Transverse colon (tissue), 4 donors: ENCODE measurements at places on chromosomes 5 and 9. TPM values are rescaled to one million over a fixed set of nuclear protein-coding genes. Genes with fewer than 3 reads are reported as not detected.

DNA sequence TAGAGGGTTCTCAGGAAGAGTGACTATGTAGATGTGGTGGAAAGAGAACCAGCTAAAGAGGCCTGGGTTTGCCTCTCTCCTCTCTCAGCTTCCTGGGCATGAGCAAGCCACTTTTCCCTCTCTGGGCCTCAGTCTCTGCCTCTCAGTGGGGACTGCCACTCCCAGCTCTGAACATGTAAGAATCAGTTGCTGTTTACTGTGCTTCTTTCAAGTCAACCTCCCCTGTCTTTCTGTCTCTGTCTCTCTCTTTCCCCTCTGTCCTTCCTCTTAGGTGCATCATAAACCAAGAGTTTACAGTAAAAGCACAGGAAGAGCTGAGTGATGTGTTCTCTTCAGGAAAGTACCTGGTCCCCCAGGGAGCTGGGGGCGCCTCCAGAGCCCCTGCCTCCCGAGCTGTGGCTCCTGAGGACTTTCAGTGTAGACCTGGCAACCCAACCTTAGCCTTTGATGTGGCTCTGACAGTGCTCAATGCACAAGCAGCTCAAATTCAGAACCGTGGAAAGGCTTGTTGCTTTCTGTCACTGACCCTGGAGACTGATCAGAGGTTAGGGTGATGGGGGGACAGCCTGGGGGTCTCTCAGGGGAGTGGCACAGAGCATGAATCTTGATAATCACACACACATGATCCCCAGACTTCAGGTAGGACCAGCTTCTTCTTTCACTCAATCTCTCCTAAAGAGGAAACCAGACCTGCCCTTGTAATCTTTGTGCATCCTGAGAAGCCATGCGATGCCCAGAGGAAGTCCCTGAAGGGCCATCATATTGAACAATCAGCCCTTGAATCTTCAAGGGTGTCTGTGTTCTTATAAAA, 59.4 kb upstream of the TNFSF8 start:
- no peak for DNase-seq

Gene ZNG1F
- total RNA-seq = 15.2 TPM

DNA sequence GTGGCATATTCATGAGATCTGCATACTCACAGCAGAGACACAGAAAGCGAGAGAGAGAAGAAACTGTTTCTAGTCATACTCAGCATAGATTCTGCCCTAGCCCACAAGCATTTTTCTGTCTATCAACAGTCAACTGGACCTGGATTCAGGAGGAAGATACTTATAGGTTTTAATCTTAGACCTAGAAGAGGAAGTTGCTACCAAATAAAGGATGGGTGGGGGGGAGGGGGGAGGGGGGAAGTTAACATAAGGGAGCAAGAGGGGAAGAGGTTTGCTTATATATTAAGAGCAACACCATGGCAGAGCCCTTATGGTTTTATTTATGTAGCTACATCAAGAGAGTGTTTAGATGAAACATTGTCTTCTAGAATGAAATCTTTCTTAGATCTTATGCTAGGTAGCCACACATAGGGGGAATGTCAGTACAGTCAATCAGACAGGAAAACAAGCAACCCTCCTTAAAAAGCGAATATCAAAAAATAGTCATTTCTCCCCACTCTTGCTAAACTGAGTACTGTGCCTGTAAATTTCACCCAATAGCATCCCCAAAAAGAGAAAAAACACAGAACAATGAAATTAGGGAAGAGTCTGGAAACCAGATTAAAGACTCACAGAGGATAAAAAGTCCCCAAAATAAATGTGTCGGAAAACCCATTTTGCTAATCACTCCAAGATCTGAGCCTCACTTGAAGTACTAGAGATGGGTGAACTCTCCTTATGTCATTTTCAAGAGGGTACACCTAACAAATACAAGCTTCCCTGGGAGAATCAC, 192.7 kb upstream of the NR4A3 start:
- no peak for DNase-seq

Gene PCDHGA9
- total RNA-seq = 2.2 TPM

- no peak for DNase-seq
These were observed 521.9 kb downstream of the BNC2 start for GRCh38 chr9:16348531-16348930.

- no peak for DNase-seq
These were observed 41.7 kb downstream of the PIK3R1 start for GRCh38 chr5:68257210-68257609.

DNA sequence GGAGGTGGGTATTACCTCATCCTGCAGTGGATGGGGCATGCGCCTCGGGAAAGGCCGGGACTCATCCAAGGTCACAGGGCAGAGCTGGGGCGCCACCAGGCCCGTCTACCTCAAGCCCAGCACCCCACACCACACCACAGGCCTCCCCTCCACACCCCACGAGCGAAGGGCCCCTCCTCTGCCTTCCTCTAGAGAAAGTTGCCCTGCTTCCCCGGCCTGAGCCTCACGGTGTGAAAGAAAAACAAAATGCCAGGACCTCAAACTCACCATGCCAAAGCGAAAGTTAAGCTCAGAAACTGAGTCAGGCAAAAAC, 161.1 kb downstream of the COL23A1 start:
- no peak for DNase-seq

DNA sequence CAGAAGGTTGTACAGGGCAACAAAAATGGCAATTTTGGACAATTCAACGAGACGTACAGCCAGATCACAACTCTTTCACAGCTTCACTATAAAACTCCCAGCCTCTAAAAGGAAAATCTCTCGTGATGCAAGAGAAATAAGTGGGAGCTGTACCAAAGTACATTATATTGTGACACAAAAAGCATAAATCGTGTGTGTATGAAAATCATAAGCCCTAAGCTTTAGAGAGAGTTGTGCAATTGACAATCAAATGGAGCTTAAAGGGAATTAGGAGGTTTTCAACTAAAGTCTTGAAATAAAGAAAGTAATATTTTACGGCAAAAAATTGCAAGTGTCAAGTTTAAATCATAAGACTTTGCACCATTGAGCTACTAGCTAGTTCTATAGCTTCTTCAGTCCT, 194.8 kb upstream of the TBCA start:
- DNase-seq = no peak

- no peak for DNase-seq
These were observed 28.7 kb downstream of the MCCC2 start for GRCh38 chr5:71615809-71616208.

GRCh38 chr5:132209131-132209530, 18.5 kb downstream of the P4HA2 start:
- no peak for DNase-seq

DNA sequence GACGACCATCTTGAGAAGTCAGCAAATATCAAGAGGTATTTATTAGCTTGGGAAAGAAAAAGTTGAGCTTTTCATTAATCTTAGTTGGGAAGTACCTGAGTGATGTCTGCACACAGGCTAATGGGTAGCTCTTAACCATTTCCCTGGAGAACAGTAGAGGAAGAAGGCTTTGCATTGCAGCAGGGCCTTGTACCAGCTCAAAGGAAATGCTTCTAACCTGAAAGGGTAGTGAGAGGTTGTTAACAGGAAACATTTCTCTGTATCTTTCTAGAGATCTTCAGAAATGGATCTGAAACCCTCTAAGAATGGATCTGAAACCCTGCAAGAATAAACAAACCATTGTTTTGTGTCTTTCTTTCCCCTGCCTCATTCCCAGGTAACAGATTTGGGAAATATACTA, 393.3 kb downstream of the PLK2 start:
- no peak for DNase-seq

DNA sequence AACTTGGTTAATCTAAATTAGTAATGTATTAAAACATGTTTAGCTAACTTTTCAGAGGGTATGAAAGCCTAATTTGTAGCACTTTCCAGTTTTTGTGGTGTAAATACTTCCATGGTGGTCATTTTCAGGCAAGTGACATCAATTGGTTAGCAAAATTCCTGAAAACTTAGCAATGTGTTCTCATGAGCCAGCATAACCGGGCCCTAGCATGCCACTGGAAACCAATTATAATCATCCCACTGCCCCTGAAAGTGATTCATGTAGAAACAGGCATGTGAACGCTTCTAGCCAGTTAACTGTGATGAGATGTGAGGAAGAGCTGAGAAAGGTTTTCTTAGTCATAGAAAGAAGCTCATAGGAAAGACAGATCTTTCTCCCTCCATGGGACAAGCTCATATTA, 417.2 kb downstream of the TLR4 start:
- DNase-seq = no peak

DNA sequence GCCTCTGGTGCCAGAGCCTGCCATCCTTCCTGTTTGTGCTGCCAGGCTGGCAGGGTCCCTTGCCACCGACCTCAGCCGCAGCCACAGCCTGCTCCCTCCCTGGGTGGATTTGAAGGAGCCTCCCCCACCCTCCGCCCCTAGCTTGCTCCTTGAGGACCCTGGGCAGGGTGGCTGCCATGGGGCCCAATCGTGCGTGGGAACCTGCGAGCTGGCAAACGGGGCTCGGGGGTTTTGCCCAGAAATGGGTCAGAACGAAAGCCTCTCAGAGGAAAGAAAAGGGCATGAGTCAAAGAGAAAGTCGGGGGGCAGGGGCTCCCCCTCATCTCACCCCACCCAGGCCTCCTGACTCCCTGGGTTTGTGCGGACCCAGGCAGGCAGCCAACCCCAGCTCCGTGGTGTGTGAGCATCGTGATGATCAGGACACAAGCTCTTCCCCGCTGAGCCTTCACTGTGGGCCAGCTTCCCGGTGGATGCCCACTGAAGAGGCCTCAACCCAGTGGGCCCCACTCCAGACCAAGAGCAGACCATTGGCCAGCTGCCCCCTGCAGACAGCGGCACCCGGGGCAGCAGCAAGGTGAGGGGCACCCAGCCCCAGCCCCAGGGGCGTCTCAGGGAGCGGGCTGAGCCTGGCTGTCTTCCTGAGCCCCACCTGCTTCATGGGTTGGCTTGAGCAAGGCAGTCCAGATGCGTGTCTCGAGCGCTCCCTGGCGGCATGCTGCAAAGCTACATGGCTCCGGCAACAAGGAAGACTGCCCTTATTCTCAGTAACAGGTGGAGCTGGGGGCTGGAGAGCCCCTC, 3.0 kb upstream of the FUT7 start:
- peak; percentile 85 for DNase-seq

- DNase-seq = peak; percentile 74
These were observed 6.9 kb upstream of the NDUFB6 start for GRCh38 chr9:32579706-32580331.

DNA sequence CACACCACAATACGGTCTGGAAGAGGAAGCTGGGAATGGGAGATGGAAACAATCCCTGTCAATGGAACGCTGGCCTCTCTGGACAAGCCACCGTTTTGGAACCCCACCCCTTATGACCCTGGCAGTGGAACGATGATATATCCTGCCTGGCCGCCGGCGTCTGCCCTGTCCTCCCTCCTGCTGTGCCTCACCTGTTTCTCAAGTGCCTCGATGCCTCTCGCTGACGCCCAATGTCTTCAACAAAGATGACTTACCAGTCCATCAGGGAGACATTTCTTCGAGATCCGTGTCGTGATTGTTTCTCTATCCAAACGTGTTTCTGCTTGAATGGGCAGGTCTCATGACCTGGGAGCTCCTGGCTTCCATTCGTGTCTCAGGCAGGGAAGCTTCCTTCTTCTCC, 476.5 kb downstream of the SPATA31A7 start:
- peak; percentile 3 for DNase-seq

DNA sequence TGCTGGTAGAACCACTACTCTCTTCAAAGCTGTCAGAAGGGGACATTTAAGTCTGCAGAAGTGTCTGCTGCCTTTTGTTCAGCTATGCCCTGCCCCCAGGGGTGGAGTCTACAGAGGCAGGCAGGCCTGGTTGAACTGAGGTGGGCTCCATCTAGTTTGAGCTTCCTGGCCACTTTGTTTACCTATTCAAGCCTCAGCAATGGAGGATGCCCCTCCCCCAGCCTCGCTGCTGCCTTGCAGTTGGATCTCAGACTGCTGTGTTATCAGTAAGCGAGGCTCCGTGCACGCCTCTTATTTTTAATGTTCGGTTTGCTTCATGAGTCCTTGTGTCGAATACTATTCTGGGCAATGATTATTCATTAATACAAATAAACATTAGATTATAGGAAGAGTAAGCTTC, 3.1 kb upstream of the SLC27A6 start:
- DNase-seq = no peak

Gene CCDC171
- 1.1 TPM for total RNA-seq

Gene PCDHB11
- total RNA-seq = 0.95 TPM

Gene ASS1
- 207 TPM for total RNA-seq

DNA sequence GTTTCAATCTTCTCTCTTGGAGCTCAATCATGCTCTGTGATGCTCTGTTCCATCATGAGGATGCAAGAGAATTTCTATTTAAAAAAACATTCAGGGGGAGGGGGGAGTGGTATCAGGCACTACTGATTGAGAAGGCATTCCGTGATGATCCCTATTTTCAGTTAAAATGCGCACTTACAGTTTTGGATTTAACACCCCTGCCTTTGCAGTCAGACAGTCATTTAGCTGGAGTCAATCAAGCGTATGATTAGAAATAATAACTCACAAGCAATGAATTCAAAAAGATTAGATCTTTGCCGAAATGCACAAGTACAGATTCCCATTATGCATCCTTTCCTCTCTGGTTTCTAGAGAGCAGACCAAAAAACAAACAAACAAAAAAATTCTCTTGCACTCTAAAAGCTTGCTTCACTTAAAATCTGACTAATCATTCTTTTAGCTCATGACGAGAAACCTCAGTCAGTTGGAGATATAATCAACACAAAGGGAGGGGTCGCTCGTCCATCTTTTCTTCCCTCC, 55.4 kb downstream of the EFNA5 start:
- DNase-seq = no peak

Gene AJM1
- total RNA-seq = 9.8 TPM

DNA sequence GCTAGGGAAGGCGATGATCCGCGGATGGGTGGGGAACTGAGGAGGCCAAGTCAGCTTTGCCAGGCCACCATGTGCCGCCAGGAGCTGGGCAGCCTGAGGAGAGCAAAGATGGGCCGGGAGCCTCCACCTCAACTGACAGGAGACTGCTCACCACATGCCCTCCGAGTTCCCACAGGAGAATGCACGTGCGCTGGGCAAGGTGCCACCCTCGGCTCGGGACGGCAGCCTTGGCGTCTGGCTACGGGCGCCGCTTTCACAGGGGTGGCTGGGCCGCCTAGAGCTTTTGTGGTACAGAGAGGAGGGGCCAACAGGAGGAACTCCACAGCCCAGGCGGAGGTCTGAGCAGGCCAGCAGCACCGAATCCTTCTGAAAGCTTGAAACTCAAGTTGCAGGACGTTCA, 5.3 kb upstream of the TBC1D9B start:
- DNase-seq = no peak

DNA sequence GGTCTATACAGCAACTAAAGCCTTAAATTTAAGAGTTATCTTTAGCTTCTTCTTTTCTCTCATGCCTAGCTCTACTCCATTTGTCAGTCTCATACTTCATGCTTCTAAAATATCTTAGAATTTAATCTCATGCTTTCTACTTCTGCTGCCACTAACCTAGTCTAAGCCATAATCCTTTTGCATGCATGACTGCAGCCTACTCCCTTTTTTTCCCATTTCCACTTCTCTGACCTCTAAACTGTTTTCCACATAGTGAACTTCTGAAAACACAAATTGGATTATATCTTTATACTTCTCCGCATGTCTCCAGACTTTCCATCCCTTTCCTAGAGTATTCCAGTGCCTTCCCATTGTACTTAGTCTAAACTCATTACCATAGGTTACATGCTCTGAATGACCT, 193.0 kb downstream of the XRCC4 start:
- DNase-seq = no peak

Gene ADAMTS19
- 0.16 TPM for total RNA-seq

Gene C9orf153
- not detected for total RNA-seq

Gene PJA2
- total RNA-seq = 62.5 TPM

Gene EXOC3
- 77.8 TPM for total RNA-seq

- no peak for DNase-seq
These were observed 295.3 kb upstream of the TNC start for GRCh38 chr9:115413304-115413703.
